ENCODE measurements at places on chromosomes 7 and 10. TPM values are rescaled to one million over a fixed set of nuclear protein-coding genes. Genes with fewer than 3 reads are reported as not detected.

The ANKRD61 gene
- total RNA-seq = 0.36 TPM

The SEMA3D gene
- total RNA-seq = 15.7 TPM

The AOC1 gene
- total RNA-seq = not detected

The SPDYE5 gene
- total RNA-seq = not detected

- no peak for DNase-seq
Measured at GRCh38 chr10:69374242-69374641, 42.5 kb downstream of the TACR2 start.

- peak; percentile 47 for DNase-seq
Measured at GRCh38 chr7:1028775-1029636, 15.3 kb upstream of the GPR146 start.

- DNase-seq = no peak
Measured at GRCh38 chr10:121007264-121007663, 156.1 kb downstream of the WDR11 start.

DNA sequence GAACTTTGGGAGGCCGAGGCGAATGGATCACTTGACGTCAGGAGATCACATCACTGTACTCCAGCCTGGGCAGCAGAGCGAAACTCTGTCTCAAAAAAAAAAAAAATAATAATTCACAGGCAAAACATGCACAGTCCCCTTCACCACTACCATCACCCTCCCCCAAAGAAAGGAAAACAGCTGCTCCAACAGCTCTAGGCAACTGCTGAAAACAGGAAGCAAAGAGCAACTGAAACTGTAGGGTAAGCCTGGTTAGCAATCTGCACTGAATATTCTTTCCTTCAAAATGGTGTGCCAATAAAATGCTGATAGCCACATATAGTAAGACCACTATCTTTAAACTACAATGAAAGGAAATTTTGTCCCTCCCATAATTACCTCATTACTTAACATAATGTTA is 11.8 kb downstream of the NT5C2 start:
- DNase-seq = no peak

- no peak for DNase-seq
Measured at GRCh38 chr10:111856631-111857030, 326.9 kb downstream of the GPAM start.

GRCh38 chr7:31882187-31882586 is 188.0 kb downstream of the PDE1C start:
- DNase-seq = no peak

- DNase-seq = no peak
Measured at GRCh38 chr10:77943121-77943901, 16.8 kb upstream of the DLG5 start.

- no peak for DNase-seq
Measured at GRCh38 chr7:30468041-30468440, 10.5 kb downstream of the NOD1 start.

GRCh38 chr10:37654466-37654865 is 202.9 kb downstream of the ZNF248 start:
- DNase-seq = no peak

Data from omental fat pad (tissue), 4 donors.